CD4-positive, CD25-positive, alpha-beta regulatory T cell (primary cell): ENCODE measurements at places on chromosomes 7 and 10. TPM values are rescaled to one million over a fixed set of nuclear protein-coding genes. Genes with fewer than 3 reads are reported as not detected.

DNA sequence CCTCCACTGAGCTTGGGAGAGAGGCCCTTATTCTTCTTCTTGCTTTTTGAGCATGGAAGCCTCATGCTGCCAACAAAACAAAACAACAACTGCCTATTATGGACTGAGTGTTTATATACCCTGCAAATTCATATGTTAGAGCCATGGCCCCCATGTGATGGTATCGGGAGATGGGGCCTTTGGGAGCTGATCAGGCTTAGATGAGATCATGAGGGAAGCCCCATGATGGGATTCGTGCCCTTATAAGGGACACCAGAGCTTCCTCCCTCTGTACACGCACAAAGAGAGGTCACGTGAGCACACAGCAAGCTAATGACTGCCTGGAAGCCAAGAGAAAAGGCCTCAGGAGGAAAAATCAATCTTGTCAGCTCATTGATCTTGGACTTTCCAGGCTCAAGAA lies 235.0 kb downstream of the FANK1 start:
- no peak for DNase-seq

Gene WDR86
- total RNA-seq, result 4.8 TPM

- DNase-seq, result no peak
Measured at GRCh38 chr7:139854803-139855497, 25.9 kb downstream of the TBXAS1 start.

DNA sequence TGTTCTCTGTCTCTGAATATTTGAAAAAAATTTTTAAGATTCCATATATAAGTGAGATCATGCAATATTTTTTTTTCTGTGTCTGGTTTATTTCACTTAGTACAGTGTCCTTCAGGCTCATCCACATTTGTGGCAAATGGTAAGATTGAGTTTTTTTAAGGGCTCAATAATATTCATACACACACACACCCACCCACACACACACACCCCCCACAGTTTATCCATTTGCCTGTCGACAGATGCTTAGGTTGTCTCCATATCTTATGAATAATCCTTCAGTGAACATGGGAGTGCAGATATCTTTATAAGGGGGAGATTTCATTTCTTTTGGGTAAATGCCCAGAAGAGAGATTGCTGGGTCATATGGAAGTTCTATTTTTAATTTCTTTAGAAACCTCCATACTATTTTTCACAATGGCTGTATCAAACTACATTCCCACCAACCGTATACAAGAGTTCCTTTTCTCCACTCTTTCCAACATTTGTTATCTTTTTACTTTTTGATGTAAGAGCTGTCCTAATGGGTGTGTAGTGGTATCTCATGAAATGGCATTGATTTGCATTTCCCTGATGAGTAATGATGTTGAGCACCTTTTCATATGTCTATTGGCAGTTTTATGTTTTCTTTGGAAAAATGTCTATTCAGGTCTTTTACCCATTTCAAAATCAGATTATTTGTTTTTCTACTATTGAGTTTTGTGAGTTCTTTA lies 35.0 kb downstream of the AUTS2 start:
- DNase-seq, result no peak

DNA sequence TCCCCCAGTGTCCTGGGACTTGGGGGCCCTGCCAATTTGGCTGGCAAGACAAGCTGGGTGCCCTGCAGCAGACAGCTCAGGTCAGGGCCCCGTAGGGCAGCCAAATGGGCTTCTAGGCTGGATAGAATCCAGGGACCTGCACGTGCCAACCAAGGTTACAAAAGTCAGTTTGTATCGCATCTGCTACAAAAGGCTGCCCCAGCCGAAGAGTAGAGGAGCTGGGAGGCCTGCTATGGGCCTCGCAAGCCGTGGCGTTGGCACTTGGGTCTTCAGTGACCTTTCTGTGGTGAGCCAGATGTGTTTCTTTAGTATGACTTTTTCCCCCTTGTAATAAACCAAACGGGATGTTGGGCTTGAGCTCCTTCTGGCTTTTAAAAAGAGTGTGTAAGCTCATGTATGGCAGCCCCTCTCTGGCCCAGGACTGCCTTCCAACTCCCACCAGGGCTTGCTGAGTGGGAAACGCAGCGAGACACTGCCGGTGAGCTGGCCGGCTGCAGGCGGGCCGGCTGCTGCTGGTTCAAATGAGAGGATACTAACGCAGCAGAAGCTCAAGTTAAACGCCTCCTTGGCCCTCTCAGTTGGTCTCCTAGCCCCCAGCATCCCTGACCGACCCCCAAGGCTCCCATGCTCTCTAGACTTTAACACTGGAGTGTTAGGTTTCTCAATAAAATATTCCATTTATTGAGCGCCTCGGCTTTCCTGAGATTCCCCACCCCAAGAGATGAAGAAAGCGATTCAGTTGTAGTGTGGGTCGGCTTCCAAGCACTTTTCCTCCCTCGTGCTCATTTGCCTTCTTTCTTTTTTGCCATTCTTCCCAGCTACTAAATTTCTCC lies 3.1 kb upstream of the HOXA10 start:
- DNase-seq, result no peak

DNA sequence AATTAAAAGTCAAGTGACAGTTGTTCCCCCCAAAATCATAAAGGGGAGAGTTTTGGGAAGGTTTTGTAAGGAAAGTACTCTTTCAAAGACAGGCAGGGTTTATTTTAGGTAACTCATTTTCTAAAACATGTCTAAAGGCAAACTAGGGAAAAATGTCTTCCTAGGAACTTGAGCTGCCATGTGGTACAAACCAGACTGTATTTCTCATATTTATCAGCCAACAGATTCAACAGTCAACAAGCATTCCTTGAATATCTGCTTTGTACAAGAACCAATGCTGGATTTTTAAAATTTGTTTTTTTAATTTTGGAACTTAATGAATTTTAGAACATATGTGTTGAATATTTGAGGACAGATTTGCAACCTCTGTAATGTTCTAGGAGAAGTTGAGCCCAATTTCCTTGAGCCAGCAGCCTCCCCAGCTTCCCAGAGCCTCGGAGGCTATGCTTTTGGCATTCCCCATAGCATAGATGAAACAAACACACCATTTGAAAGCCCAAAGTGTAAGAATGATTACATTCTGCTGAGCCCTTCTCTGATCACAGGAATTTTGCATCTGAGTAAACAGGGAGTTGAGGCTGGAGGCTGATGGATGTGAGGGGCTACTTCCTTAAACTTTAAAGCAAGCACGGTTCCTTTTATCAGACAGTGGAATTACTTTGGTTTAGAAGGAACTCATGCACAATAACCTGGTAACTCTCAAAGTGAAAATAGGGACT lies 345.1 kb downstream of the RNLS start:
- DNase-seq, result no peak
